Activated CD8-positive, alpha-beta memory T cell treated with anti-CD3 and anti-CD28 coated beads, Interleukin-2, amount 10 ng/mL, durations not matched to agents 7 days and 5 days (primary cell): ENCODE measurements at places on chromosomes 1 and 21.
A peak's percentile ranks its signal among the peaks of the same experiment; 100 is the strongest.

DNA sequence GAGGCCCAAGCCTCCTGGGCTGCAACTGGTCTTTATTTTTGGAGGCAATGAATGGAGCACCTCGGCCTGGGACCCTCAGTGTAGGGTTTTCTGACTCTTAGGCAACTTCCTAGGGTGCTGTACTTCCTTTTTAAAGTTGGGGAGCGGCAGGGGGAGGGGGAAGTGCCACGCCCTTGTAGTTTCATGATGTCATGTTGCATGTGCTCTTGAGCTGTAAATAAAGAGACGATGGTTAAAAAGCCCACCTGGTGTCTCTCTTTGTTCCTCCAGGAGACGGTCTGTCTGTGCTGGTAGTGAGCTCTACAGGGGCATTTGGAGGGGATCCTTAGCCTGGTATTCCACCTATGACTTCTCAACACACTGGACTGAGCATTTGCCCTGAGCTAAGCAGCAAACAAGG lies 10.3 kb upstream of the AGTRAP start:
- no peak for DNase-seq

DNA sequence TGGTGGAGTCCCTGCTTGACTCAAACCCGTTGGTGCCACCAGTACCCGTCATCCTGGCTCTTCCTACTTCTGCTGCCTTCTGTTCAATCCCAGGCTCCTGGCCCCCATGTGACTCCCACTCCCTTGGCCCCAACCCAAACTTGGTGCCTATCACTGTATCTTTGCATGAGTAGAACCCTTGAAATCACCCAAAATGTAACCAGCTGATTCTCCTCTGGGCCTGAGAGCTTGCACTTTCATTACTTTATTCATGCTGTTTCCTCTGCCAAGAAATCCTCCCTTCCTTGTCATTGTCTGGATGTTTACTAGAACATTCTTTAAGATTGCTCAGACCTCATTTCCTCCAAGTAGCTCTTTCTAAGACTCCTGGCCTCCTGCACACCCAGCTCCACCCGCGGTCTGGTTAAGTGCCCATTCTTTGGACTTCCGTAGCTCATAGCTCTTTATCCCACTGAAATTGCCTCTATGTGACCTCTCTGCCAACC lies 15.7 kb downstream of the PTAFR start:
- no peak for DNase-seq

- DNase-seq, result peak; percentile 46
Observed at GRCh38 chr1:59976194-59977074, 49.9 kb upstream of the CYP2J2 start.

GRCh38 chr1:156804572-156805243 lies 11.9 kb downstream of the SH2D2A start:
- no peak for DNase-seq

DNA sequence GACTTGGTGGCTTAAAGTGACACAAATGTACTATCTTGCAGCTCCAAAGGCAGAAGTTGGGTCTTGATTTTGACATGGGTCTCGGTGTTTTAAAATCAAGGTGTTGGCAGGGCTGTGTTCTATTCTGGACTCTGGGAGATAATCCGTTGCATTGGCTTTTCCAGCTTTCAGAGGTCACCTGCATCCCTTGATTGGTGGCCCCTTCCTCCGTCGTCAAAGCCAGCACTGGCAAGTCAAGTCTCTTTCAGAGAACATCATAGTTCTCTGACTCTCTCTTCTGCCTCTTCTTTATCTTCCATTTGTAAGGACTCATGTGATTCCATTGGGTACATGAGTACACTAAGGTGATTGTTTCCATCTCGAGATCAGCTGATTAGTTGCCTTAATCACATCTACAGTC lies 172.1 kb downstream of the CAMTA1 start:
- no peak for DNase-seq

DNA sequence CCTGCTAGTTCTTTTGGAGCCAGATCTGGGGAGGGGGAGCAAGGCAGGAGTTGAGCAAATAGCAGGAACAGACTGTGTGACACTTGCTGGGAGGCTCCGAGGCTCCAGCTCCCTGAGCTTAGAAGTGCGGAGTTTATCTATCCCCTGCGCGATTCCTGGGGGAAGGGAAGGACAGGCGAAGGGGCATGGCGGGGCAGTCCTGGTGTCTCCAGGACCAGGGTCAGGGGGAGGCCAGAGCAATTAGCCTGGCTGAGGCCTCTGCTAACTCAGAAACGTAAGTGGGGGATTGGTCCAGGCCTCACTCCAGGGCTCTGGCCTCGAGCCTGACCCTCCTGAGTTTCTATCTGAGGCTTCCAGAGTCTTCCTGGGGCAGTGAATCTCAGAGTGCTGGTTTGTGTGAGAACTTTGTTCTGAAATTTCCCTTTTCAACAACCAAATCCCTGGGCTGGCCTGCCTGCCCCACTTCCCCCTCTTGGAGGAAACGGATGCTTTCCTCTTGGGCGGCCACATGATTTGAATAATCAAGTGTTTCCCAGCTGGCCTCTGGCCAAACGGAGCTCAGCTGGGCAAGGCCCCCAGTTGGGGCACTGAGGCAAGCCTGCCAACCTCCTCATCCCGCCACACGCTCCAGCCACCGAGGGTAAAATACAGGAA lies 15.6 kb downstream of the ALPL start:
- no peak for DNase-seq

GRCh38 chr1:154419620-154420571 lies 14.8 kb downstream of the IL6R start:
- DNase-seq, result peak; percentile 69

- no peak for DNase-seq
Observed at GRCh38 chr1:77313491-77313890, 31.7 kb downstream of the AK5 start.

GRCh38 chr1:110506541-110506940 lies 12.4 kb downstream of the KCNA10 start:
- DNase-seq, result no peak

- DNase-seq, result no peak
Observed at GRCh38 chr1:13823936-13824335, 123.9 kb downstream of the PRDM2 start.

DNA sequence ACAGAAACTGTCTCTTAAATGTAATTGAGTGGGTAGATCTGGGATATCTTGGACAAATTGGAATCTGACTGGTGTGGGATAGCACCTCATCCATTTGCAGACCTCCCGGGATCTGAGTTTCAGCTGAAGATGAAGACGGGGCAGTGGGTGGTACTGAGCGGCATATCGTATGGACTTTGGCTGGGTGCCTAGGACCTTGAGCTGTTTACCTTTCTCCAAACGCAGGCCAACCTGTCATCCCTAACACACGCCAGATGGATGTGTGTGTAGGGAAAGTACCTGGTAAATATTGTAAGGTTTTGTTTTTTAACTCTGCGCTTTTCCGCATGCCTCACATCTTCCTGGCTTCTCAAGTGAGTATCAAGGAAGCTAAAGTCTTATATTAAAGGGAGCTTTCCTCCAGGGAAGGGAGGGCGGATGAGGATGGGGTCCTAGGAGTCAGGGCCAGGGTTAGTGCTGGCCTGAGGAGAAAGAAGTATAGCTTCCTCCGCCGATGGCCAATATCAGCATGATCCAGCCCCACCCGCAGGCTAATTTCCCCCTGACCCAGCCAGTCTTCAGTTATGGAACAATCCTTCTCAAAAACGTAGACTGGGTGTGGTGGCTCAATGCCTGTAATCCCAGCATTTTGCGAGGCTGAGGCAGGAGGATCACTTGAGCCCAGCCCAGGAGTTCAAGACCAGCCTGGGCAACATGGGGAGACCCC lies 26.2 kb downstream of the ATP8B2 start:
- DNase-seq, result no peak

- no peak for DNase-seq
Observed at GRCh38 chr1:209199822-209200221, 383.7 kb upstream of the CAMK1G start.

DNA sequence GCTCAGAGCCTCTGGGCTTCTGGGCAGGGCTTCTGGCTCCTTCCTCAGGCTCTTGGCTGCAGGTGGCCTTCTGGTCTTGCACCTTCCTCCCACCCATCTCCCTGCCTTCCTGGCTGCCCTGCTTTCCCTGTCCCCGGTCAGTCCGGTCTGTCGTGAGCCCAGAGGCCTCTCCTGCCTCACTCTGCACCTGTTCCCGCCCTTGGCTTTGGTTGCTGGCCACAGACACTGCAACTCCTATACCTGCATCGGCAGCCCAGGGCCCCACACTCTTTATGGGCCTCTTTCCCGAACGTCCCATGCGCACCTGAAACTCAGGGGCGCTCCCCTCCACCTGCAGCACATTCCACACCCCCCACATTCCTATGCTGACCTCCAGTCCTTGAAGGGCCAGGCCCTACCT lies 7.9 kb downstream of the FBXO2 start:
- no peak for DNase-seq

- no peak for DNase-seq
Observed at GRCh38 chr1:230199554-230199953, 132.5 kb downstream of the GALNT2 start.

GRCh38 chr1:86782482-86782881 lies 78.1 kb downstream of the SH3GLB1 start:
- no peak for DNase-seq

- peak; percentile 67 for DNase-seq
Observed at GRCh38 chr1:246930830-246931548, 759 bp downstream of the AHCTF1 start.

DNA sequence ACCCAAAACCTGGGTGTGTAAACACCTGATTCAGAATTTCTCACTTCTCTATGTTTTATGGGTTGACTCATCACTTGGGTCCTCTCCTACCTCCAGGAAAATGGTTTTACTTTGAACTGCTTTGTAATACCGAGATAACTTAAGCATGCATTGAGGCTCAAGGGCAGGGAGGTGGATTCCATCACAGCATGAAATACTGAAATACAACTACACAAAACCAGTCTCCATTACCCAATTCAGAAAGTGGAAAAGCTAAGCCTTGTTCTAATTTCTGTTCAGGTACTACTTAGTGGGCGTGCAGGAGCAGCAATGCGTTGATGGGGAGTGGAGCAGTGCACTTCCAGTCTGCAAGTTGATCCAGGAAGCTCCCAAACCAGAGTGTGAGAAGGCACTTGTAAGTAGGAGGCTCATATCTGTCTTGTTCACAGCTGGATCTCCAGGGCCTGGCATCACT lies 6.1 kb upstream of the C4BPA start:
- DNase-seq, result peak; percentile 50

- DNase-seq, result no peak
Observed at GRCh38 chr1:173257805-173258204, 50.7 kb upstream of the TNFSF4 start.

DNA sequence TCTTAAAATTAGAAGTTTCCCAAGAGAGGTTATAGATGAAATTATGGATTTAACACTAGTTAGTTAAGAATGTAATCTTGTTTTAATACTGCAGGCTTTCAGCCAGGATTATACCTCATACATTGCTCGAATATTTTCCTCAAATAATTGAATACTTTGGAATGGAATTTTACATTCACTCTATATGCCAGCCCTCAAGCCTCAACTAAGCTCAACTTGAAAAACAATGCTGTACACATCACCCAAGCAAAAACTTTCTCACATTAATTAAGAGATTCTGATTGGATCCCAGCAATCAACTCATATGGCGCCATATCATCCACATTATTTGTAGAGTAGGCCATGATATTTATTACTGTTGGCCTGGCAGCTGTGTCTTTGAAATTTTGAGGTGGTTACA lies 710.7 kb upstream of the ADAMTS5 start:
- no peak for DNase-seq

GRCh38 chr1:108570998-108571401 lies 11.1 kb downstream of the EEIG2 start:
- no peak for DNase-seq

DNA sequence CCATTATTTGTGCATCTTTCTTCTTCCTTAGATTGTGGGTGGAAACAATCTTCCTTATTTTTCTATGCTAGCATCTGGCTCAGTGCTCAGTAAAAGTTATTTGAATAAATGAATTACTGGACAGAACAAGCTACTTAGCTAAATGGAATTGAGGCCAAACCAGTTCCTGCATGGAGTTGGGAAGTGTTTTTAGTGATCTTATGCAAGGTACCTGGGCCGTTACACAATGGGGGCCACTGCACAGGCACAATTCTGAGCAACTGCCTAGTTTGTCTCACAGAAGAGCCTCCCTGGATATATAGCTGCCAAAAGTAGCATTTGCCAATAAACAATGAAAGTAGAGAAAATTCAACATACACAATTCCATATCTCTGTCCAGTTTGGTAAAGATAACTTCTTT lies 27.0 kb upstream of the SERBP1 start:
- no peak for DNase-seq

DNA sequence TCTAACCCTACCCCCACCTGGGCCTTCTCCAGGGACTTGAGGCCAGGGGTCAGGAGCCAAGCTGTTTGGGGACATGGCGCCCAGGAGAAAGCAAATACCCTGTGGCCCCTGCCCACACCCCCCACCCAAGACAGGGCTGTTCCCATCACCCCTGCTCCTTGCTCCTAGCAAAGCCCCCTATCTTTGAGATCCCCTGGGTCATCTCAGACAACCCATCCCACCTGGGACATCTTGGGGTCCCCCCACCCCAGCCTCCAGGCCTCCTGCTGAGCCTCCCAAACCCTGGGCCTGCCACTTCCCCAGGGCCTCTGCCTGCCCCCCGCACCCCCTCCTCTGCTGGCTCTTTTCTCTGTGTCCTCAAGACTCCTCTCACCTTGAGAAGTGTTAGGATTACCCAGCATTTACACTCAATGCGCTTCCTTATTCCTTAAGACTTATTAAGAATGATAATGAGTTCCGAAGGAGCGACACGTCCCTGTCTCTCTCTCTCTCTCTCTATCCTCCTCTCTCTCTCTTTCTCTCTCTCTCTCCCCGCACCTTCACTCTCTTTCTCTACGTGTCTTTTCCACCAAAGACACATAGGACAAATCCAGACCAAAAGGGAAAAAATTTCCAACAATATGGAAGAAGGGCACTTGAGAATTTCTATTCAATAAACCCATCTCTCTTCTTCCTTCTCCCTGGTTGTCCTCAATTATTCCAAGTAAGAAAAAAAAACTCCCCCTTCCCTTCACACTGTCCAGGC lies 7.2 kb downstream of the CASZ1 start:
- DNase-seq, result no peak

DNA sequence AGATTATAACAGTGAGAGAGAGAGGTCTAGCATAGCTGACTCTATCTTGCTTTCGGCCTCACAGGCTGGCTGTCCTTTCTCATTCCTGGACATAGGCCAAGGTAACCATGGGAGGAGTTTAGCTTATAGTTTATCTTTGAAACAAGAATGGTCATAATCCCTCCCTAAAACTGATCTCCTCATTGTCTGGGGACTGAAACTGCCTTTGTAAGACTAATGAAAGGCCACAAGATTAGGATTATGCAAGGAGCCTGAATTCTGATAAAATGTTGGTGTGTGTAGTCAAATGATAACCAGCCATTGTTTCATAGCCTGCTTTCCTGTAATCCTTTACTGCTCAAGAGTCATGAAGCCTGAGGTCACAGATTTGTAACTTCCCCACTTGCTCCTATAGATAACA lies 131.9 kb upstream of the LYPLAL1 start:
- DNase-seq, result no peak

GRCh38 chr1:31753707-31754349 lies 10.3 kb downstream of the ADGRB2 start:
- no peak for DNase-seq

- no peak for DNase-seq
Observed at GRCh38 chr1:33043267-33044092, 6.8 kb upstream of the AK2 start.
